Amygdala (tissue), 56 donors: ENCODE measurements at places on chromosomes 11 and 22.

- DNase-seq: no peak
Observed at GRCh38 chr11:128318856-128319474, 268.4 kb downstream of the ETS1 start.

DNA sequence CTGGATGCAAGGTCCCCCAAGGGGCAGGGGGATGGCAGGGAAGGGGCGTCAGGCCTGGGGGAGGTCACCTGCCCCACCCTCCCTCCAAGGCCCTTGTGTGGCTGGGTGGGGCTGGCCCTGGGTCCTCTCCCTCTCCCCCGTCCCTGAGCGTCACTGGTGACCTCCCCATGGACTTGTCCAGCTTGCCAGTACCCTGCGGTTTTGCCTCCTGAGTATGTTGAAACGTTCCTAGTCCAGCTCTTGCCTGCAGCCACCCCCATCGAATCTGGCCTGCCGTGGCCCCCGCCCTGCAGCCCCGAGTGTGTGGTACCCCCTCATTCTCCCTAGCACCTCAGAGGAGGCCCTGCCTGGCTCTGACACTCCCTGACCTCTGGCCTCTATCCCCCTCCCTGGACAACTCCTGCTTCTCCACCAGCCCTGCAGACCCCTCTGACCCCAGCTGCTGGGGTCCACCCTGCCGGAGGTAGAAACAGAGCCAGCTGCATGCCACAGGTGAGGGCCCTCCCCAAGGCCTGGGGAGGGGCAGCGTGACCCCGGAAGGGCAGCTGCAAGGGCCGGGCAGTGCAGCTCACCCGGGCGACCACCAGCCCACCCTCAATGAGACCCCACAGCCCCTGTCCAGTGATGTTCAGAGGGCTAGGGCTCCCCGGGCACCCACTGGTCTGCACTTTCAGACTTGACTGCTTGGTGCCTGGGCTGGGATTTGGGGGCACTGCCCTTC is 4.1 kb upstream of the MUC6 start:
- DNase-seq: no peak

DNA sequence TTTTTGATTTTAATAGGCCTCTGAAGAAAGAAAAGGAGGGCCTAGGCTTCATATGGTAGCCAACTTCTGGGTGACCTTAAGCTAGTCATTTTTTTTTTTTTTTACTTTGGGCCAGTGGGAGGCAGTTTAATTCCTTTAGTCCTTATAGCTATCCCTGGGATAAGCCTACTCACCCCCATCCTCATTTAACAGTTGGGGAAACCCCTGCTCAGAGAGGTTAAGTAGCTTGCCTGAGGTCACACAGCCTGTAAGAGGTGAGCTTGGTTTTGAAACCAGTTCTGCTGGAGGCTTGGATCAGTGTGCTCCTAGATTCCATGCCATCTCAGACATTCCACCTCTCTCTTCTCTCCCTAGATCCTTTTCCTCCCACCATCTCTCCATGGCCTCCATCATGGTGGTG is 86.4 kb downstream of the MYO18B start:
- DNase-seq: no peak

GRCh38 chr11:65150509-65151299 is 16.4 kb upstream of the SYVN1 start:
- peak; percentile 20 for DNase-seq
